ENCODE measurements at places on chromosomes 2 and 18.

- peaks cover 42% of the 10 kb centered on the region for H3K27me3 ChIP-seq
- no peak overlapping the region for H3K27ac ChIP-seq
- no peak overlapping the region for H3K4me3 ChIP-seq
These were observed 2.0 kb upstream of the CAPN14 start for GRCh38 chr2:31219131-31219969.

DNA sequence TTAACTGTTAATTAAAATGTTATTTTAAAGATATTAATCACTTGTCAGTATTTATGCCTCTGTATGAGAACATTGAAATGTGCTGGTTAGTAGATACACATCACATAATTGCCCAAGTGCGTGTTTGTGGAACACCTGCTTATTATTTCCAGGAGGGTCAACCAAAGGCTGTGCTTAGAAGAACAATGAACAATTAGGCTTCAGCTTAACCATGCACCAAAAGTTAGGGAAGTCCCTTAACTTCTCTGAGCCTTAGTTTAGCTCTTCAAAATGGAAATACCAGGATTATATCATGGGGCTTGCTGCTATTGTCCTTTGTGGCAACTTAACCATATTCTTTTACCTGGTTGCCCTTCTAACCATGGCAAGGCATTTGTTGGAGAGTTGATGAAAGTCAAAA is 43.0 kb upstream of the PLA2R1 start:
- H3K4me1 ChIP-seq: peaks cover 38% of the 10 kb centered on the region
- no peak overlapping the region for H3K4me3 ChIP-seq
- H3K36me3 ChIP-seq: no peaks in the 10 kb centered on the region
- DNase-seq: no peak
- no peak overlapping the region for H3K27ac ChIP-seq

DNA sequence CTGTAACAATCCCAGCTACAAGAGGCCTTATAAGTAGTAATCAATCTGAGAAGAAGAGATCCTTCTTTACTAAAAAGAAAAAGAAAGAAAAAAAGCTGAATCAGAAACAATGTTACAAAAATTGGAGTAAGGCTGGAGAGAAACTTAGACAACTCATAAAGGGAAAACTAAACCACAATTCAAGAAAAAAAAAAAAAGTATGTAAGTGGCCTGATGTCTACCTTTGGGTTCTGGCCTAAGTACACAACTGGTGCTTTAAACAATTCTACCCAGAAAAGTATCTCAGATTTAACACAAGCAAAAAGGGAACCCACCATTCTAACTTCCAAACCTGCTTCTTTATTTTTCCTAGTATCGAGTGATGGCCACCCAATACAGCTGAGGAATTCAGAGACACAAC is 45.3 kb downstream of the ZNF521 start:
- H3K27me3 ChIP-seq: no peaks in the 10 kb centered on the region
- no peaks in the 10 kb centered on the region for H3K36me3 ChIP-seq
- peaks cover 31% of the 10 kb centered on the region for H3K4me1 ChIP-seq
- H3K4me3 ChIP-seq: no peak overlapping the region
- H3K27ac ChIP-seq: peak overlapping the region; percentile 78
- no peak for DNase-seq

- peaks cover 9% of the 10 kb centered on the region for H3K27me3 ChIP-seq
- no peak for DNase-seq
- no peaks in the 10 kb centered on the region for H3K36me3 ChIP-seq
- H3K4me1 ChIP-seq: peaks cover 14% of the 10 kb centered on the region
- no peak overlapping the region for H3K4me3 ChIP-seq
These were observed 5.7 kb upstream of the RTKN start for GRCh38 chr2:74447230-74447999.

DNA sequence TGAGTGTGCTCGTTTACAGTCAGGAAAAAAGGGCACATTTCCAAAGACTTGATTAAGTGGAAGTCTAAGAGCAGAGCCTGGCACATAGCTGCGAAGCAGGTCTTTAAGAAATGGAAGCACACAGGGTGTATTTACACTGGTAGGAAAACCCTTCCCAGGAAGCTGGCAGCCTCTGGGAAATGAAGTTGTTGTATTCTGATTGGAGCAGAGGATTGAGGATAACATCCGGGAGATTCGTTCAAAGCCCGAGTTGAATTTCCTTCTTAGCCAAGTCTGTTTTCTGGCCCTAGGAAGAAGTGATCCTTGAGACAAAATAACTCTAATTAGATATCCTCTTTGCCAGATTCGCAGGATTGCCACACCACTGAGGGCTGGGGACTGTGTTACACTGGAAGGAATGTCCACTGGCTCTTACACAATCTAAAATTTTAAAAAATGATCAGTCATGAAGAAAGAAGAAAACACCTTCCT is 75.9 kb downstream of the ITGB1BP1 start:
- H3K27ac ChIP-seq: no peak overlapping the region
- H3K27me3 ChIP-seq: no peaks in the 10 kb centered on the region
- no peaks in the 10 kb centered on the region for H3K4me1 ChIP-seq
- no peak overlapping the region for H3K4me3 ChIP-seq
- H3K36me3 ChIP-seq: peaks cover 27% of the 10 kb centered on the region

- H3K4me1 ChIP-seq: peaks cover 7% of the 10 kb centered on the region
- no peaks in the 10 kb centered on the region for H3K36me3 ChIP-seq
- no peak overlapping the region for H3K4me3 ChIP-seq
- no peak overlapping the region for H3K27ac ChIP-seq
These were observed 43.8 kb upstream of the SCN9A start for GRCh38 chr2:166419616-166419934.

GRCh38 chr18:59549503-59550173 is 147.6 kb downstream of the CCBE1 start:
- no peaks in the 10 kb centered on the region for H3K36me3 ChIP-seq
- peaks cover 2% of the 10 kb centered on the region for H3K27me3 ChIP-seq
- no peak for DNase-seq
- peaks cover 13% of the 10 kb centered on the region for H3K4me1 ChIP-seq
- H3K27ac ChIP-seq: no peak overlapping the region

DNA sequence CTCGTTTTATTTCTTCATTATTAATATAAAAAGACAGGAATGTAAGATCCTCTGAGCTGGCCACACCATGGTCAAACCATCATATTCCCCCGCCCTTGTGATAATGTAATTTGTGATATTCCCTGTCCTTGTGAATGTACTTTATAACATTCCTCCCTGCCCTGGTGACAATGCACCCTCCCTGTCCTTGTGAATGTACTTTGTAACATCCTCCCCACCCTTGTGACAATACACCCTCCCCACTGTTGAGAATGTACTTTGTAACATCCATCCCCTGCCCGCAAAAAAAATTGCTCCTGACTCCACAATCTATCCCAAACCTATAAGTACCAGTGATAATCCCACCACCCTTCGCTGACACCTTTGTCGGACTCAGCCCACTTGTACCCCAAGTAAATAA is 211.0 kb downstream of the MBD2 start:
- no peaks in the 10 kb centered on the region for H3K36me3 ChIP-seq
- no peak overlapping the region for H3K4me3 ChIP-seq
- no peak for DNase-seq
- peaks cover 4% of the 10 kb centered on the region for H3K4me1 ChIP-seq
- peaks cover 3% of the 10 kb centered on the region for H3K27me3 ChIP-seq

- no peak for DNase-seq
- no peaks in the 10 kb centered on the region for H3K36me3 ChIP-seq
- no peak overlapping the region for H3K4me3 ChIP-seq
- peaks cover 41% of the 10 kb centered on the region for H3K4me1 ChIP-seq
- no peaks in the 10 kb centered on the region for H3K27me3 ChIP-seq
- no peak overlapping the region for H3K27ac ChIP-seq
These were observed 27.3 kb downstream of the LAMA3 start for GRCh38 chr18:23716516-23716915.

Data from chondrocyte (in vitro differentiated cells).